ENCODE measurements at places on chromosomes 3 and 15. TPM values are rescaled to one million over a fixed set of nuclear protein-coding genes. Genes with fewer than 3 reads are reported as not detected.

Gene SLC22A13
- 0.62 TPM for total RNA-seq

Gene ACTC1
- total RNA-seq, result 5.3 TPM

Gene HESX1
- total RNA-seq, result 0.96 TPM

Gene ROBO1
- total RNA-seq, result 78.6 TPM

Gene HRH1
- not detected for total RNA-seq

Gene CAMK2N2
- total RNA-seq, result 1.3 TPM

Gene RTP4
- total RNA-seq, result not detected

Gene NRG4
- total RNA-seq, result 3.0 TPM

Gene DLL4
- total RNA-seq, result 6.2 TPM

Gene UNC13C
- total RNA-seq, result 7.7 TPM

Gene ZNF770
- total RNA-seq, result 57.8 TPM

Gene CKMT1A
- total RNA-seq, result 4.0 TPM

Gene HDDC3
- total RNA-seq, result 16.6 TPM

Gene REC114
- total RNA-seq, result not detected

Gene LIPH
- 0.79 TPM for total RNA-seq

Gene CCDC13
- 2.5 TPM for total RNA-seq

Gene THSD4
- 6.8 TPM for total RNA-seq

Gene CYP1A2
- not detected for total RNA-seq

Gene AP3B2
- total RNA-seq, result 14.4 TPM

Gene MITF
- 15.7 TPM for total RNA-seq

Gene ADCY5
- 33.8 TPM for total RNA-seq

Gene ATP13A5
- 0.29 TPM for total RNA-seq

Gene COL6A6
- 0.12 TPM for total RNA-seq

Gene GOLGA6D
- 0.13 TPM for total RNA-seq

Gene ETFA
- total RNA-seq, result 105 TPM

Gene CIDEC
- not detected for total RNA-seq

Gene IL17RE
- 4.9 TPM for total RNA-seq

Gene TTLL13
- 0.69 TPM for total RNA-seq

Gene KIF15
- total RNA-seq, result 17.0 TPM

Gene ZPLD1
- total RNA-seq, result not detected

Gene COL7A1
- total RNA-seq, result 38.4 TPM

Gene HACL1
- 24.4 TPM for total RNA-seq

Gene PP2D1
- total RNA-seq, result not detected

Gene DNASE1L3
- total RNA-seq, result not detected

Gene TFG
- 111 TPM for total RNA-seq

Gene ACKR4
- not detected for total RNA-seq

Gene APBA2
- 41.0 TPM for total RNA-seq

Gene RAD18
- total RNA-seq, result 14.4 TPM

Gene RNF13
- total RNA-seq, result 29.8 TPM

Gene DAZL
- total RNA-seq, result not detected

Gene MST1R
- 6.5 TPM for total RNA-seq

Gene CHDH
- total RNA-seq, result 17.9 TPM

Gene CHRNA7
- total RNA-seq, result 5.1 TPM

Gene MCTP2
- 5.4 TPM for total RNA-seq

Gene PARP6
- total RNA-seq, result 131 TPM

Gene CPEB1
- total RNA-seq, result 0.60 TPM

Gene TOP2B
- total RNA-seq, result 195 TPM

Gene KCNH8
- 10.0 TPM for total RNA-seq

Gene PLA2G4D
- total RNA-seq, result not detected

Gene CELSR3
- 15.2 TPM for total RNA-seq

Gene CPA3
- not detected for total RNA-seq

All from progenitor cell of endocrine pancreas (in vitro differentiated cells).